Transverse colon (tissue), 4 donors: ENCODE measurements at places on chromosomes 1 and 21. TPM values are rescaled to one million over a fixed set of nuclear protein-coding genes. Genes with fewer than 3 reads are reported as not detected.

- no peaks in the 10 kb centered on the region for H3K27me3 ChIP-seq
- peak overlapping the region; percentile 94 for H3K27ac ChIP-seq
- no peak for DNase-seq
- H3K36me3 ChIP-seq = no peaks in the 10 kb centered on the region
- peaks cover 6% of the 10 kb centered on the region for H3K4me1 ChIP-seq
- peak overlapping the region; percentile 94 for H3K4me3 ChIP-seq
Observed at GRCh38 chr1:179080866-179081686, 794 bp upstream of the TOR3A start.

- no peaks in the 10 kb centered on the region for H3K4me1 ChIP-seq
- DNase-seq = peak; percentile 5
- H3K4me3 ChIP-seq = no peak overlapping the region
- H3K36me3 ChIP-seq = no peaks in the 10 kb centered on the region
Observed at GRCh38 chr1:1089731-1090423, 15.8 kb upstream of the RNF223 start.

- H3K27ac ChIP-seq = no peak overlapping the region
- no peaks in the 10 kb centered on the region for H3K4me1 ChIP-seq
- H3K27me3 ChIP-seq = no peaks in the 10 kb centered on the region
- H3K4me3 ChIP-seq = no peak overlapping the region
Observed at GRCh38 chr21:16040601-16041000, 310.8 kb downstream of the USP25 start.

- DNase-seq = no peak
- H3K4me3 ChIP-seq = no peak overlapping the region
- no peaks in the 10 kb centered on the region for H3K27me3 ChIP-seq
- peaks cover 5% of the 10 kb centered on the region for H3K4me1 ChIP-seq
- H3K27ac ChIP-seq = peak overlapping the region; percentile 7
Observed at GRCh38 chr1:236083650-236084385, 18.9 kb upstream of the NID1 start.

GRCh38 chr21:44628707-44629391, 2.0 kb downstream of the KRTAP10-9 start:
- no peaks in the 10 kb centered on the region for H3K4me1 ChIP-seq
- DNase-seq = no peak
- no peak overlapping the region for H3K27ac ChIP-seq
- peaks cover 11% of the 10 kb centered on the region for H3K27me3 ChIP-seq
- H3K36me3 ChIP-seq = no peaks in the 10 kb centered on the region

- no peak for DNase-seq
- H3K4me3 ChIP-seq = no peak overlapping the region
- H3K27ac ChIP-seq = no peak overlapping the region
- H3K4me1 ChIP-seq = peaks cover 9% of the 10 kb centered on the region
- H3K36me3 ChIP-seq = no peaks in the 10 kb centered on the region
Observed at GRCh38 chr1:59701376-59701775, 113.4 kb upstream of the HOOK1 start.

DNA sequence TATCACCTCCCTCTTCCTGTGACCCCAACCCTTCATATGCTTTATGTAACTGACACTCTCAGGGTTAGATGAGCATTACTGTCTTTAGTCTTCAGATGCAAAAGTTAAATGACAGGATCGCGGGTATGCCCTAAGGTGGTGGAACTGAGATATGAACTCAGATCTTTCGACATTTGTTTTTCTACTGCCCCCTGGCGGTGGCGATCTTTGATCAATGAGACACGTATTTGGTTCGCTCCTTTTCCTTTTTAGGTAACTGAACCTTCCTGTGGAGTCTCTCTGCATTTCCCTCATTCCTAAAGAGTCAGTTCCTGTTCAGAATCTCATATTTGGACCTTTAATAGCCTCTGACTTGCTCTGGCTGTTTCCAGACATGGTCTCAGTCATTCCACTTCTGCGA, 47.8 kb upstream of the ZP4 start:
- no peak overlapping the region for H3K27ac ChIP-seq
- no peaks in the 10 kb centered on the region for H3K4me1 ChIP-seq
- H3K27me3 ChIP-seq = no peaks in the 10 kb centered on the region
- H3K4me3 ChIP-seq = no peak overlapping the region

GRCh38 chr1:236343246-236343870, 50.7 kb upstream of the EDARADD start:
- H3K4me1 ChIP-seq = no peaks in the 10 kb centered on the region
- no peak overlapping the region for H3K4me3 ChIP-seq
- H3K27me3 ChIP-seq = no peaks in the 10 kb centered on the region
- H3K36me3 ChIP-seq = no peaks in the 10 kb centered on the region

DNA sequence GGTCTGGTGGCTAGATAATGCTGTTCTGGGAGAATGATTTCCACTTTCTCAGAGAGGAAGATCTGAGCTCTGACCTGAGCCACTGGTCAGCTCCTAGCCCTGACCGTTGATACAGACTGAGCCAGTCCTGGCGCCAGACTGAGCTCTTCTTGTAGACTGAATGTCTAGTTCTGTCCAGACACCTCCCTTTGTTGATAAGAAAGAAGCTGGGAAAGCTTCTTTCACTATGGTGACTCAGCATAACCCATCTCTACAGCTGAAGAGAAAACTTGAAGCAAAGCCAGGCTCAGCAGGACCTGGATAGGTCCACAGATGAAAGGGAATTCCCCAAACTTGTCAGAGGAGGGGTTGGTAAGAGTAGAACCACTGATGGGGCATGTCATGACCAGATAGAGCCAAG, 9.9 kb upstream of the TRABD2B start:
- no peaks in the 10 kb centered on the region for H3K36me3 ChIP-seq
- no peak for DNase-seq
- peaks cover 5% of the 10 kb centered on the region for H3K4me1 ChIP-seq

DNA sequence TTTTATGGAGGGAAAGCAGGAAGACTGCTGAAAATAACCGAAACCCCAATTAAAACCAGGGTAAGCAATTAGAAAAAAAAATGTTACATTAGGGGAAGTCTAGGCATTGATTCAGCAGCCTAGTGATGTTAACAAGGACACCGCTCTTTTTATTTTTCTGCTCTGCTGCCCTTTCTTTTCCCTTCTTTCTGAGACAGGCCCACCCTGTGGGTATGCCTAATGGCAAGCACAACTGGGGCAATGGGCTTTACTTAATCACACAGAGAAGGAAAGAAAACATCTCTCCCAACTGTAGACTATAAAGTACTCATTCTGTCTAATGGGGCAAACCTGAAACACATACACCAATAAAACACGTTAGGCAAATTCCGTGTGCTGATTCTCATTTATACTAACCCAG, 69.6 kb downstream of the GBP6 start:
- DNase-seq = no peak
- no peaks in the 10 kb centered on the region for H3K4me1 ChIP-seq
- no peaks in the 10 kb centered on the region for H3K36me3 ChIP-seq
- H3K4me3 ChIP-seq = no peak overlapping the region
- no peaks in the 10 kb centered on the region for H3K27me3 ChIP-seq

DNA sequence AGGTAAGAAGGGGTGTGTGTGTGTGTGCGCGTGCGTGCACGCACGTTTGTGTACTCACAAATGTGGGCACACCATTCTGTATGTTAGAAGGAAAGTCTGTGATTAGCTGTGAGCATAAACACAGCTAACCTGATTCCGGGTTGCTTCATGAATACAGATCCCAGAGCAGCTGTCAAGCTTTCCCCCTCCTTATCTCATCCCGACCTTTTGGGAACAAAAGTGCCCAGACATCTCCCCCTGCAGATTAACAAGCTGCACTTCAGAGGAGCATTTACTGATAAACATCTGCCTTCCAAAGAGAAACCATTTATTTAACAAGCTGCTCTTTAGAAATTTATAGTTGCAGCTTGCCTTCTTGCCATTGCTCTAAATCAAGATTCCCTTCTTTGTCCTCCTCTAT, 97.0 kb downstream of the MT1HL1 start:
- no peaks in the 10 kb centered on the region for H3K36me3 ChIP-seq
- no peak overlapping the region for H3K4me3 ChIP-seq
- no peaks in the 10 kb centered on the region for H3K4me1 ChIP-seq
- H3K27ac ChIP-seq = no peak overlapping the region
- DNase-seq = no peak
- no peaks in the 10 kb centered on the region for H3K27me3 ChIP-seq

DNA sequence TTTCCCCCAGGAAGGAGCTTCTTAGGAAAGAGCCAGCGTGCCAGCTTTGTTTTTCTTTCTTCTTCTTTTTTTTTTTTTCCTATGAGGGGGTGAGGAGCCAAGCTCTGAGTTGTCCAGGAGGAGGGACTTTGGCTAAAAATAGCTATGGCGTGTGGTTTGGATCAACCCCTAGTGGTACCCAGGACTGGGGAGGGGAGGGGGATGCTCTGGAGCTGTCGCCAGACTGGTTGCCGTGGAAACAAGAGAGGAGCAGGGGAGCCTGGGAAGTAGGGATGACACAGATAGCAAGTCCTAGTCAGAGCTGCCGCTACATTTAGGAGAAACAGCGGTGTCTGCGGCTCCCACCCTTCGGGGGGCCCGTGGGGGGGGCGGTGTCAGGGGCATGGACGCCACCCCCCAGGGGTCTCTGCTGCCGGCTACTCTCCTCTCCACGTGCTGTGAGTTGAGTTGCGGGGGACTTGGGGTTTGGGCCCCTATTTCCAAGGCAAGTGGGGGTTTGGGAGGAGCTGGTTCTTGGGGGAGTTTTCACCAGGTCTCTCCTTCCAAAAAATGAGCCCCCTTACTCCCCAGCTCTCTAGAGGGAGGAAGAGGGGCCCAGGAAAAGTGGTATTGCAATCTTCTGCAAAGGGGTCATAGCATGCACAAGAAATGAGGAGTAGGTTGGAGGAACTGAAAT, at the start of gene KCNJ9:
TSS of gene KCNJ9 (plus strand) at position 278 of the 676 bp plus-strand sequence. CDS start 2,493 bp downstream, outside the sequence.
- no peak within 1 kb of the TSS for H3K4me3 ChIP-seq
- H3K36me3 ChIP-seq = no peaks in the 10 kb centered on the region
- DNase-seq = no peak
- H3K27me3 ChIP-seq = peaks cover 58% of the 10 kb centered on the region
- H3K4me1 ChIP-seq = no peaks in the 10 kb centered on the region

DNA sequence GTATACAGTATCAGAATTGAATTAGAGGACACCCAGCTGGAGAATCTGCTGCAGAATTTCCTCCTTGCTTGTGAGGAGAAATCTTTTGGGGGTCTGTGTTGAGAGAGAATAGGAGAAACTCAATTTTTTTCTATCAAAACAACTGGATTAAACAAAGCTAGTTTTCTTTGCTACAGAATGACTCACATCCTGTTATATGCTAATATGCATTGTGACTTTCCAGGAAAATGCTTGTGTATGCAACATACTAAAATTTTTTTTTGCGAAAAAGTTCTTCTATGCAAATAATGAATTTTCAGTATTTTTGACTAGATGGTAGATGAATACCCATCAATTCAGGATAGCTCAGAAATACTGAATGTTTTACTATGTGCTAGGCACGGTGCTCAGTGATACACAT, 2.2 kb downstream of the VAMP4 start:
- H3K27ac ChIP-seq = no peak overlapping the region
- H3K4me1 ChIP-seq = peaks cover 34% of the 10 kb centered on the region
- no peak overlapping the region for H3K4me3 ChIP-seq
- no peaks in the 10 kb centered on the region for H3K27me3 ChIP-seq
- H3K36me3 ChIP-seq = no peaks in the 10 kb centered on the region

DNA sequence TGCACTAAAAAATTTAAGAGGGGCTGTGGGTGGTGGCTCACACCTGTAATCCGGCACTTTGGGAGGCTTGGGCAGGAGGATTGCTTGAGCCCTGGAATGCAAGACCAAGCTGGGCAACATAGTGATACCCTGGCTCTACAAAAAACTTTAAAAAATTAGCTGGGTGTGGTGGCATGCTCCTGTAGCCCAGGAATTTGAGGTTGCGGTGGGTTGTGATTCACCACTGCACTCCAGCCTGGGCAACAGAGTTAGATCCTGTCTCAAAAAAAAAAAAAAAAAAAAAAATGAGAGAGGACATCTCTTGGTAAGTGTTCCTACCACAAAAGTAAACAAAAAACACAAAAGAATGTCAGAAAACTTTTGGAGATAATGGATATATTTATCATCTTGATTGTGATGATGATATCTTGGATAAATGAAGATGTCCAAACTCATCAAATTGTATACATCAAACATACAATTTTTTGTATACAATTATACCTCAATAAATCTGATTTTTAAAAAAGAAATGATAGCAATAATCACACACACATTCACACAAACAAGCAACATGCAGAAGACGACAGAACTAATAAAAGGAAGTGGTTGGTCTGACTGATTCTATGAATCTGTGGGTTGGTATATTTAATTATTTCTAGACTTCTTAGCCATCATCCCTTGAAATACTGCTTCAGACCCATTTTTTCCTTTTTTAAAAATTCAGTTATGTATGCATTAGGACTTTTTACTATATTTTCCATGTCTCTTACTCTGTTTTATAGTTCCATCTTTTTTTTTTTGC, 465.9 kb downstream of the PLA2G4A start:
- H3K36me3 ChIP-seq = no peaks in the 10 kb centered on the region
- H3K27ac ChIP-seq = no peak overlapping the region
- no peak for DNase-seq
- H3K27me3 ChIP-seq = no peaks in the 10 kb centered on the region
- H3K4me1 ChIP-seq = no peaks in the 10 kb centered on the region
- H3K4me3 ChIP-seq = no peak overlapping the region

- H3K27me3 ChIP-seq = no peaks in the 10 kb centered on the region
- H3K4me1 ChIP-seq = no peaks in the 10 kb centered on the region
- H3K4me3 ChIP-seq = no peak overlapping the region
- no peak for DNase-seq
- no peaks in the 10 kb centered on the region for H3K36me3 ChIP-seq
Observed at GRCh38 chr1:216554934-216555333, 131.7 kb upstream of the USH2A start.

DNA sequence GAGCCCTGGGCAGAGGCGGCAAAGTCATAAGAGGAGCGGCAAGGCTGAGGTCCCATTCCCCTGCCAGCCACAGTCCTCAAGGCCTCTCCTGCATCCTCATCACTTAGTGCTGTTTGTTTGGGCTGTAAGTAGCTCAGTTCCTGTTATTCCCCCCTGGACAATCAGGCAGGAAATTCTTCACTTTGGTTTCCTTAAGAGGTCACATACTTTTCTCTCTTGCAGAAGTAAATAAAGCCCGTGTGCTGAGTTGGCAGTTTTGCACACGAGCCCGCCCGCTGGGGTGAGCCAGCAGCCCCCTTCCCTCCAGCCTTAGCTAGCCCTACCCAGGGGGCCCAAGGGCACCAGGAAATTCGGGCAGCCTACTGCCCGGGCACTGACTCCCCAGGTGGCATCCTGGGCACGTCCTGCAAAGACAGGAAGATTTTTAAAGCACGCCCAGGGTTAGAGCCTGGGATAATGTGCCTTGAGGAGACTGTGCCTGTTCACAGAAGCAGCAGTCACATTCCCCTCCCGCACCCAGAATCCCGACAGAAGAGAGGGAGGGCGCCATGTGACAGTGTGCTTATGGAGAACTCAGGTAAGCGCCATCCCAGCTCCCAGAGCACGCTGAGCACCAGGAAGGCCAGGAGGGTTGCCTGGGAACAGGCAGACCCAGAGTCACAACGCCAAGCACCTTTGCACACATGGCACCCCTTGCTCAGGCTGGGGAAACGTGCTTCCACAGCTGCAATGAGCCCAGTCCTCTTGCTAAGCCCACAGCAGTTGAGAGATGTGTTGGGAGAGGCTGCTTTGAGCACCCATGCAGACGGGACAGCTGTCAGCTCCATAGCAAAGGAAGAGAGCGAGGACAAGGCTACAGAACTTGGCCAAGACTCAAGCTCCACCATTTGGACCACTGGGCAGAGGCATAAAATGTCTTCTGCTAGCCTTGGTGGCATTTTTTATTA, 144.5 kb upstream of the TMEM51 start:
- no peak for DNase-seq
- no peaks in the 10 kb centered on the region for H3K27me3 ChIP-seq
- H3K4me3 ChIP-seq = no peak overlapping the region
- H3K4me1 ChIP-seq = no peaks in the 10 kb centered on the region
- no peaks in the 10 kb centered on the region for H3K36me3 ChIP-seq

GRCh38 chr1:226661271-226661670, 77.8 kb downstream of the ITPKB start:
- H3K36me3 ChIP-seq = no peaks in the 10 kb centered on the region
- H3K27me3 ChIP-seq = no peaks in the 10 kb centered on the region
- no peak for DNase-seq
- no peak overlapping the region for H3K4me3 ChIP-seq
- peaks cover 92% of the 10 kb centered on the region for H3K4me1 ChIP-seq

HSD3B2 gene
- 89.4 TPM for total RNA-seq

BARHL2 gene
- total RNA-seq = not detected
